ENCODE measurements at places on chromosomes 5 and 9. TPM values are rescaled to one million over a fixed set of nuclear protein-coding genes. Genes with fewer than 3 reads are reported as not detected.

DNA sequence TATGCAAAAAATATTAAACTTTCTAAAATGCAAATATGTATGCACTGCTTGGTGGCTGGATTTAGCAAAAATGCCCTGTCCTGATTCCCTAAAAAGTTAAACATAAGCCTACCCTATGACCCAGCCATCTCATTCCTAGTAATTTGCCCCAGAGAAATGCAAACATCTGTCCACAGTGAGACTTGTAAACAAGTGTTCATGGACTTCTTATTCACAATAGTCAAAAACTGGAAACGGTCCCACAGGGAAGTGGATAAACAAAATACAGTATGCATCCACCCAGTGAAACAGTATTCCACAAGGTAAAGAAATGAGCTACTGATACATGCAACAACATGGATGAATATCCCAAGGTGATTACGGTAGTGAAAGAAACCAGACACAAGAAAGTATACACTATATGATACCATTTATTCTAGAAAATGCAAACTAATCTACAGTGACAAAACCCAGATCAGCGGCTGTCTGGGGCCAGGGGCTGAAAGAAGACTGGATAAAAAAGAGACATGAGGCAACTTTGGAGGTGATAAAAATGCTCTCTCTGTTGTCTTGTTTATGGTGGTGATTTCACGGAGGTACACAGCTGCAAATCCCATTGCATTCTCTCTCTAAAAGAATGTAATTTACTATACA is 277.3 kb downstream of the GLIS3 start:
- H3K27me3 ChIP-seq = no peaks in the 10 kb centered on the region
- H3K27ac ChIP-seq = no peak overlapping the region
- peaks cover 5% of the 10 kb centered on the region for H3K4me1 ChIP-seq
- H3K4me3 ChIP-seq = no peak overlapping the region
- no peak for DNase-seq
- no peaks in the 10 kb centered on the region for H3K36me3 ChIP-seq

DNA sequence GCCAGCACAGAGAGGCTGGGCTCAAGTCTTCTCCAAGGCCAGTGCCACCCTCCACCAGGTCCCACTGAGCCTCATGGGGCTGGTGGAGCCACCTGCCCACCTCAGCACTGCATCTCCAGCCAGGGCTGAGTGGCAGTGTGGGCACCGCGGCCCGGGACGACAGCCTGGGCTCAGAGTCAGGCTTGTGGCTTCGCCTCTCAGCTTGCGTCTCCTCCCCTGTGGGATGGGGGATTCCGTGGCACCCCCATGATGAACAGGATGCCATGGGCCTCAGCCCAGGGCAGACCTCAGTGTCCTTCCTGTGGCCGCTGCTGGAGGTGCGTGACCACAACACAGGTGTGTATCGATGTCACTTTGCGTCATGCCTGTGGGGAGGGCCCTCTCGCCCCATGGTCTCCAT is 136.4 kb upstream of the PPP1R26 start:
- H3K27me3 ChIP-seq = no peaks in the 10 kb centered on the region
- no peaks in the 10 kb centered on the region for H3K36me3 ChIP-seq
- DNase-seq = peak; percentile 8

DNA sequence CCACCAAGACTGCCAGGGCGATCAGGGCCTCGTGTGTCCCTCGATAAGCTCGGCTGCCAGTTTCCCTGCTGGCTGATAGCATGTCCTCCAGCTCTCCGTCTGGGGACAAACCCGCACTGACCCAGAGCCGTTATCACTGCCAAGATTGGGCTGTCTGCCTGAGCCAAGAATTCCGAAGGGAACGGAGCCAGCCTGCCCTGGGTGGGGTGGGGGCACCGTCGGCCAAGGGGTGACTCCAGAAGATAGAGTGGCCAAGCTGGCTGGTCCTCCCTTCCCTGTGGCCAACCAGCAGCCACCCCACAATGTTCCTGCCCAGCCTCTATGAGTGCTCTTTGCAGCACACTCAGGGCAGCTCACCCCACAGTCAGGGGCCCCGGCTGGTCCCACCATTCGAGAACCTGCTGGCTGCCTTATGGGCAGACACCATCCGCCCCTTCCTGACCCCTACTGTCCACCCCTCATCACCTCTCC is 29.4 kb downstream of the HRH2 start:
- no peak overlapping the region for H3K27ac ChIP-seq
- DNase-seq = no peak
- peaks cover 27% of the 10 kb centered on the region for H3K36me3 ChIP-seq
- no peaks in the 10 kb centered on the region for H3K27me3 ChIP-seq
- no peak overlapping the region for H3K4me3 ChIP-seq

Gene HTR4
- total RNA-seq = not detected

Gene PTPN3
- total RNA-seq = 2.4 TPM

DNA sequence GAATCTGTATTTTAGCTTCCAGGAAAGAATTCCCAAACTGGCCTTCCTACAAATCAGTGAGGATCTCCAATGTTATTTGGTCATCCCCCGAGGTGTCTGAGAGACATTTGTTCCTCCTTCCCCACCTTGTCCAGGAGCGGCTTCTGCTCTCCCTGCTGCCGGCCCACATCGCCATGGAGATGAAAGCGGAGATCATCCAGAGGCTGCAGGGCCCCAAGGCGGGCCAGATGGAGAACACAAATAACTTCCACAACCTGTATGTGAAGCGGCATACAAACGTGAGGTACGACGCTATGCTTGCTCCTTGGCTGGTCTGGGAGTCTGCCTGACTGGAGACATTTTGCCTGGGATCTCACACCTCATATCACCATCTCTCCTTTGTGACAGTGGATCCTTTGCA is 160.4 kb downstream of the CFAP90 start:
- H3K4me1 ChIP-seq = peaks cover 17% of the 10 kb centered on the region
- H3K27me3 ChIP-seq = no peaks in the 10 kb centered on the region
- no peak overlapping the region for H3K27ac ChIP-seq
- H3K4me3 ChIP-seq = no peak overlapping the region
- no peak for DNase-seq

- no peak for DNase-seq
- H3K4me1 ChIP-seq = no peaks in the 10 kb centered on the region
- H3K27me3 ChIP-seq = peaks cover 50% of the 10 kb centered on the region
- no peak overlapping the region for H3K4me3 ChIP-seq
- no peaks in the 10 kb centered on the region for H3K36me3 ChIP-seq
- no peak overlapping the region for H3K27ac ChIP-seq
These were observed 122.7 kb upstream of the ALDH1B1 start for GRCh38 chr9:38269775-38270174.

GRCh38 chr9:119839888-119840287 is 470.7 kb upstream of the BRINP1 start:
- no peak overlapping the region for H3K27ac ChIP-seq
- no peak overlapping the region for H3K4me3 ChIP-seq
- H3K27me3 ChIP-seq = no peaks in the 10 kb centered on the region
- H3K36me3 ChIP-seq = 0 out of 2 replicates have a peak, but pooled peaks cover 2% of the 10 kb centered on the region
- H3K4me1 ChIP-seq = peaks cover 20% of the 10 kb centered on the region

- H3K27me3 ChIP-seq = no peaks in the 10 kb centered on the region
- no peaks in the 10 kb centered on the region for H3K36me3 ChIP-seq
- no peak overlapping the region for H3K4me3 ChIP-seq
These were observed 155.8 kb downstream of the DRD1 start for GRCh38 chr5:175288048-175288621.

GRCh38 chr5:59503220-59503619 is 390.3 kb downstream of the PDE4D start:
- no peak for DNase-seq
- no peaks in the 10 kb centered on the region for H3K36me3 ChIP-seq
- H3K27ac ChIP-seq = no peak overlapping the region
- no peaks in the 10 kb centered on the region for H3K27me3 ChIP-seq
- no peak overlapping the region for H3K4me3 ChIP-seq

Gene PAEP
- not detected for total RNA-seq

GRCh38 chr9:73154722-73155121 is 3.1 kb downstream of the ANXA1 start:
- H3K27me3 ChIP-seq = no peaks in the 10 kb centered on the region
- no peak overlapping the region for H3K27ac ChIP-seq
- no peaks in the 10 kb centered on the region for H3K36me3 ChIP-seq
- H3K4me1 ChIP-seq = peaks cover 59% of the 10 kb centered on the region
- no peak overlapping the region for H3K4me3 ChIP-seq
- DNase-seq = no peak

DNA sequence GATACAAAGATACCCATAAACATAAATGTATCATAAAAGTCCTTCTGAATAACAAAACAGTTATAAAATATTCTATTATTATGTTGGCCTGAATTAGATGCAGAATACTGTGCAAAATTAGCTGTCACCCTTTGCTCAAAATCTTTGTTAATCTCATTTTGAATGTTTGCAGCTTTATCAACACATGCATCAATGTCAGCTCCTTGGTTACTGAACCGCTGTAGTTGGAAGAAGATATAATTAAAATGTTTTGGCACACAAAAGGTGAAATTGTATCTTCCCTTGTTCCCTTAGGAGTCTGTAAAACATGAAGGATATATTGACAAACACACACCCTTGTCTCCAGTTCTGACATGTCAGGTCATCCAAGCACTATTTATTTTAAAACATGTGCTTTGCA is 146.3 kb upstream of the POU5F2 start:
- no peak for DNase-seq
- H3K27me3 ChIP-seq = no peaks in the 10 kb centered on the region
- no peaks in the 10 kb centered on the region for H3K36me3 ChIP-seq
- no peak overlapping the region for H3K4me3 ChIP-seq
- H3K4me1 ChIP-seq = peaks cover 4% of the 10 kb centered on the region

GRCh38 chr5:36521838-36522745 is 84.3 kb upstream of the SLC1A3 start:
- no peaks in the 10 kb centered on the region for H3K36me3 ChIP-seq
- no peak overlapping the region for H3K27ac ChIP-seq
- H3K27me3 ChIP-seq = no peaks in the 10 kb centered on the region
- H3K4me3 ChIP-seq = no peak overlapping the region
- DNase-seq = no peak

GRCh38 chr5:80064124-80064523 is 29.0 kb downstream of the THBS4 start:
- no peak for DNase-seq
- peaks cover 10% of the 10 kb centered on the region for H3K4me1 ChIP-seq
- no peak overlapping the region for H3K27ac ChIP-seq
- H3K36me3 ChIP-seq = no peaks in the 10 kb centered on the region
- no peaks in the 10 kb centered on the region for H3K27me3 ChIP-seq

DNA sequence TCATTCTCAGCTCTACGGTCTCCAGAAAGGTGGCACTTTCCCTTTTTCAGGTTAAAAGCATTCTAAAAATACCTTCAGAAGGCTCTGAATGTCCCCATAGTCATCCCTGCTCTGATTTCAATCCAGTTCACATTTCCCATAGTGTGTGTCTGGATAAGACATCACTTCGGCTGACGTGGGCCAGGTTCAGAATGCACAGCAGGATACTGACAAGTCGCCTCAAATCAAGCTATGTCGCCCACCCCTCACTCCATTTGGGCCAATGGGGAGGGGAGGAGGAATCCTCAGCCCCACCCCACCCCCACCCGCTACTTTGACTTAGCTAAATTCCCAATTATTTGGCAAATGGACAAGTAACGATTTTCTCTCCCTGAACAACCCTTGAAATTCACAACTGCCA is 148.0 kb downstream of the SLIT3 start:
- H3K27ac ChIP-seq = no peak overlapping the region
- peaks cover 7% of the 10 kb centered on the region for H3K36me3 ChIP-seq
- H3K4me1 ChIP-seq = peaks cover 52% of the 10 kb centered on the region
- no peak for DNase-seq
- H3K4me3 ChIP-seq = no peak overlapping the region
- H3K27me3 ChIP-seq = no peaks in the 10 kb centered on the region

DNA sequence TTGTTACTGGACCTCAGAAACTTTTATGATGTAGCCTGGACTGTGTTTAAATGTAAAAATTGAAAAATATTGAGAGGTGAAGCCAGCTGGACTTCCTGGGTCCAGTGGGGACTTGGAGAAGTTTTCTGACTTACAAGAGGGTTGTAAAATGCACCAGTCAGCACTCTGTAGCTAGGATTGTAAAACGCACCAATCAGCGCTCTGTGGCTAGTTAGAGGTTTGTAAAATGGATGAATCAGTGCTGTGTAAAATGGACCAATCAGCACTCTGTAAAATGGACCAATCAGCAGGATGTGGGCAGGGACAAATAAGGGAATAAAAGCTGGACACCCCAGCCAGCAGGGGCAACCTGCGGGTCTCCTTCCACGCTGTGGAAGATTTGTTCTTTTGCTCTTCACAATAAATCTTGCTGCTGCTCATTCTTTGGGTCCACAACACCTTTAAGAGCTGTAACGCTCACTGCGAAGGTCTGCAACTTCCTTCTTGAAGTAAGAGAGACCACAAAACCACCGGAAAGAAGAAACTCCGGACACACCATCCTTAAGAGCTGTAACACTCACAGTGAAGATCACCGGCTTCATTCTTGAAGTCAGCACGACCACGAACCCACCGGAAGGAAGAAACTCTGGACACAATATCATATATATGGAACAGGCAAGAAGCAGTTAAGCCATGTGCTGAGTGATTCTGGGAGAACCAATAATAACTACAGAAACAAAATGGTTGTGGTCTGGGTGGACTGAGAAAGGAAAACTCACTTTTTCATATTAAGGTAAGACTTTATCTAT is 201.3 kb downstream of the GABRG2 start:
- no peaks in the 10 kb centered on the region for H3K36me3 ChIP-seq
- no peak overlapping the region for H3K4me3 ChIP-seq
- peaks cover 21% of the 10 kb centered on the region for H3K4me1 ChIP-seq
- H3K27ac ChIP-seq = no peak overlapping the region

DNA sequence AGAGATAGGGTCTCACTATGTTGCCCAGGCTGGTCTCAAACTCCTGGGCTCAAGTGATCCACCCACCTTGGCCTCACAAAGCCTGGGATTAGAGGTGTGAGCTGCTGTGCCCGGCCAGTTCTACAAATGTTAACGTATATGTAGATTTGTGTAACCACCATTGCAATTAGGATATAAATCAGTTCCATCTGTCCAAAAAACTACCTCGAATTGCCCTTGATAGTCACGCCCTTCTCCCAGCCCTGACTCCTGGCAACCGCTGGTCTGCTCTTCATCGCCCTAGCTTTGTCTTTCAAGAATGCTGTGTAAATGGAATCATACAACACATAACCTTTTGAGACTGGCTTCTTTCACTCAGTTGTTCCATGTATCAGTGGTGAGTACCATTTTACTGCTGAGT is 46.1 kb upstream of the PPARGC1B start:
- no peak overlapping the region for H3K4me3 ChIP-seq
- no peak overlapping the region for H3K27ac ChIP-seq
- DNase-seq = no peak
- peaks cover 2% of the 10 kb centered on the region for H3K27me3 ChIP-seq

GRCh38 chr5:17192191-17192590 is 25.2 kb upstream of the BASP1 start:
- H3K27ac ChIP-seq = peak overlapping the region; percentile 21
- H3K27me3 ChIP-seq = no peaks in the 10 kb centered on the region
- H3K36me3 ChIP-seq = no peaks in the 10 kb centered on the region
- H3K4me1 ChIP-seq = peaks cover 14% of the 10 kb centered on the region
- no peak overlapping the region for H3K4me3 ChIP-seq

DNA sequence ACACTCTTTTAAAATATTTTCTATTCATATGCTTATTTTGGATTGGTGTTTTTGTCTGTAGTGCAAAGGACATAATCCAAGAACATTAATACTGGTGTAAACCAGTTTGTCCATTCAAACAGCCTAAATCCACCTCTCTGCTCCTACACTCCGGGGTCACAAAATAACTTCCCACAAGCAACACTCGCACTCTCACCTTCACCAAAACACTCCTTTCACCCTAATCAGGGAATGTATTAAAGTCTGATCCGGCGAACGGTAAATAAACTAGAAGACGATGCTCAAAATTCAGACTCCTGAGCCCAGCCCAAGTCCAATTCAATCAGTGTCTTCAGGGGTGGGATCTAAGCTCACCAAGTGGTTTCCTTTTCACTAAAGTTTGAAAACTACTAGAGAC is 649 bp downstream of the AP3B1 start:
- H3K4me1 ChIP-seq = peaks cover 34% of the 10 kb centered on the region
- no peaks in the 10 kb centered on the region for H3K36me3 ChIP-seq
- H3K4me3 ChIP-seq = peak overlapping the region; percentile 93
- H3K27ac ChIP-seq = peak overlapping the region; percentile 95
- DNase-seq = no peak
